H7 (cell line): ENCODE measurements at places on chromosomes 1 and 21. TPM values are rescaled to one million over a fixed set of nuclear protein-coding genes. Genes with fewer than 3 reads are reported as not detected.
A peak's percentile ranks its signal among the peaks of the same experiment; 100 is the strongest.

DNA sequence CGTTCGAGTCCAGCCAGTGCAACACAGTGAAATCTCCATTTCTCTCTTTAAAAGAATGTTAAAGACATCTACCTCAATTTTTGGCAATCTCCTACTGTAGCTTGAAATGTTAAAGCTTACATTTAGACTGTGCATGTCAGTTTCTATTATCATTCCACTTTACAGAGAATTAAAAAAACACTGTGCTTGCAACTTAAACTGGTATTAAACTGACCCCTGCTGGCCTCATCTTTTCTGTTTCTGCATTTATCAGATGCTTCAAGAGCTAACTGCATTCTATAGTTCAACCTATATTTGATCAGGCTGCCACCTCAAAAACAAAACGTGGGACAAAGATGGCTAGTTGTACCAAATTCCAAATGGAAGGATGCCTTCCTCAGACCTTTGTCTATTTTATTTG, 226.5 kb downstream of the SMYD3 start:
- no peak for DNase-seq

DNA sequence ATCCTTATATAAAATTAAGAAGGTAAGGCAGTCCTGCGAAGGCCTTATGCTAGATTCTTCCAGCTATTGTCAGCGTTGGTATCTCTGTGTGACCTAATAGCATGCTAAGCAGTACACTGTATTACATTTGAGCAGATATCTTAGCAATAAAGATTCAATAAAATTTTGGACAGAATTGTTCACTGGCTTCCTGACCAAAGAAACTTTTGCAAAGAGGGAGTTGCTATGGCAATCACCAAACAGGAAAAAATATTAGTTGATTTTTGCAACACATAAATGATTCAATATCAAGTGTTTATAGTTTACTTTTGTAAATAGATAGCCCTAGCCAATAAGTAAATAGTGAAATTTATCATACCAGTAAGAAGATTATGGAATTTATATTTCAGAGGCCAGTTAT, 31.0 kb upstream of the PLEKHO1 start:
- no peak for DNase-seq

- peak; percentile 32 for DNase-seq
Observed at GRCh38 chr1:87464022-87464490, 135.4 kb downstream of the LMO4 start.

LCE1F gene
- total RNA-seq: not detected in 2 replicates

KRTAP19-1 gene
- not detected in 2 replicates for total RNA-seq
